ENCODE measurements at places on chromosomes 1 and 21.
A peak's percentile ranks its signal among the peaks of the same experiment; 100 is the strongest.

DNA sequence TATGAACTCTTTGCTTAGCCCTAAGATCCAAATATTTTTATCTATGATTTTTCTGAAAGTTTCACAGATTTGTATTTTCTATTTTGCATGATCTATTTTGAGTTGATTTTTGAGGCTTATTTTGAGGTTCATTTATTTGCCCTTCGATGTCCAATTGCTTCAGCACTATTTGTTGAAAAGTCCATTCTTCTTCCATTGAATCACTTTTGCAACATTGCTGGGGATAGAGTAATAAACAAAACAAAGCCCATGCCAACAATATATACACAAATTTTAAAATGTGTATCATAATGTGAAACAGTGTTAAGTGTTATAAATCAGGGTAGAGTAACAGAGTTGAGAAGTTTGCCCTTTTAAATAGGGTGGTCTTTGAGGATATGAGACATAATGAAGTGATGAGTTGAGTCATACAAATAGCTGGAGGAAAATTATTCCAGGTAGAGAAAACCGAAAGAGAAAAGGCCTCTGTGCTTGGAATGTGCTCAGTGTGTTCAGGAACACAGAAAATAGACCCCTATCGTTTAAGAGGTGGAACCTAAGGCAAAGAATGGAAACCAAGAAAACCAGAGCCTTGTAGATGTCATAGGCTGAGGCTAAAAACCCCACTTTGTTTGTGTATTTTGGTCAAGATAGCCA, 172.7 kb upstream of the NR5A2 start:
- no peak for DNase-seq

- DNase-seq, result no peak
Observed at GRCh38 chr1:243471754-243472745, 216.2 kb downstream of the SDCCAG8 start.

GRCh38 chr1:10908266-10908665, 104.2 kb upstream of the TARDBP start:
- DNase-seq, result no peak

GRCh38 chr1:62057641-62058290, 136.9 kb upstream of the L1TD1 start:
- no peak for DNase-seq

DNA sequence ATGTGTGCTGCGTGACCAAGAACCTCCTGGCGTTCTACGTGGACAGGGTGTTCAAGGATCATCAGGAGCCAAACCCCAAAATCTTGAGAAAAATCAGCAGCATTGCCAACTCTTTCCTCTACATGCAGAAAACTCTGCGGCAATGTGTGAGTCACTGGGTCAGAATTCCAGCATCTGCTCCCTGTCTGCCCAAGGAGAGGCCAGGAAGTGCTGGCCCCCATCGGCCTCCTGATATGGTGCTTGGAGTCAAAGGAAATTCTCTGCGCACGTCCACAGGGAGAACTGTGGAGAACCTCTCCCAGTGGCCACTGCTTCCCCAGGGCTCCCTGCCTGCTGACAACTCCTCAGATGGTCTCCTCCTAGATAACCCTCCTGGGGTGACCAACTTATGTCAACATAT, 25.6 kb upstream of the IL20 start:
- no peak for DNase-seq

DNA sequence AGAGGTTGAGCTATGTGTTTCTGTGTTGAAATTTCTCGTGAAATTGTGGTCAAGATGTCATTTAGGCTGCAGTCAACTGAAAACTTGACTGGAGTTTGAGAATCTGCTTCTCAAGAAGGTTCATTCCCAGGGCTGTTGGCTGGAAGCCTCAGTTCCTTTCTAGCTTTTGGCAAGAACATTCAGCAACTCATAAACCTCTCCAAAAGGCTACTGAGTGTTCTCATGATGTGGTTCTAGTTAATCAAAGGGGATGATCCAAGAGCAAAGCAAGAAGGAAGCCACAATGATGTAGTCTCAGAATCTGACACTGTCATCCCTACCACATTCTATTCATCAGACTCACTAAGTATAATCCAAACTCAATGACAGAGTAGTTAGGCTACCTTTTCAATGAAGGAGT, 66.6 kb downstream of the SPATA6 start:
- DNase-seq, result no peak

GRCh38 chr1:175188936-175189335, 3.6 kb downstream of the KIAA0040 start:
- DNase-seq, result peak; percentile 68

DNA sequence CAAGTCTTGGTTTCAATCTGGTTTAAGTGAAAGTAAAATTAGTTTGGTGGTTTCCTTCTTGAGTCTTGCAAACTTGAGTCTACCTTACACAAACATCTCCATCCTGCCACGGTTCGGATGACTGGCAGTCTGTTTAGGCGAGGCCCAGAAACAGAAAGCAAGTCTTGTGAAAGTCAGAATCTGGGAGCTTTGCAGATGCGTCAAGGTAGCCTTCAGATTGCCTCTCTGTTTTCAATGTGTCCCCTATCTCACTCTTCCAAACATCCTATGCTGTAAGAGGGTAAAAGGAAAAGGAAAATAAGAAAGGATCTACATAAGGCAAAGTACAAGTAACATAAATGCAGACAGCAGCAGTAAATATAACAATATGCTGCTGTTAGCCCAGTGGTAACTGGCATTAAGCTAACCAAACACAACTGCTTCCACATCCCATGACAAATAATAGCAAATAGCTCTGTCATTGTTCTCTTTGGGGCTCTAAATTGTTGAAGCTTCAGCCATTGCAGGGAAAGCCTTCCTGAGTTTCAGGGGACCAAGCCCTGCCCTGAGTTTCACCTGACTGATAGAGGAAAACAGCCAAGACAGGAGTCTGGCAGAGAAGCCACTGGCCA, 26.2 kb upstream of the C1orf105 start:
- DNase-seq, result peak; percentile 78

DNA sequence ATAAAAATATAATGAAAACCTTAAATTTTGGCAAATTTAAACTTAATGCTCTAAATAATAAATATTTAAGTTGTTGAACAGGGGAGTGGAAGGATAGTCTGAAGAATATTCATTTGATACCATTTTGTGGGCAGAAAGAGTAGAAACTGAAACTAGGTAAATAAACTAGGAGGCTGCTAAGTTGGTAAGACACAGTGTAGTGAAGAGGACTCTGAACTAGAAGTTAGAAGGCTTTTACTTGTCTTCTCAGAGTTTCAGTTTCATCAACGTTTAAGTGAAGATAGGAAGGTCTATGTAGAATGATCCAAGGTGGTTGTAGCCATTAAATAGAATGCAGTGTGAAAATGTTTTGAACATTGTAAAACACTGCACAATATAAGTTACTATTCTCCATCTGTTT, 516.9 kb downstream of the AMY1C start:
- DNase-seq, result no peak

DNA sequence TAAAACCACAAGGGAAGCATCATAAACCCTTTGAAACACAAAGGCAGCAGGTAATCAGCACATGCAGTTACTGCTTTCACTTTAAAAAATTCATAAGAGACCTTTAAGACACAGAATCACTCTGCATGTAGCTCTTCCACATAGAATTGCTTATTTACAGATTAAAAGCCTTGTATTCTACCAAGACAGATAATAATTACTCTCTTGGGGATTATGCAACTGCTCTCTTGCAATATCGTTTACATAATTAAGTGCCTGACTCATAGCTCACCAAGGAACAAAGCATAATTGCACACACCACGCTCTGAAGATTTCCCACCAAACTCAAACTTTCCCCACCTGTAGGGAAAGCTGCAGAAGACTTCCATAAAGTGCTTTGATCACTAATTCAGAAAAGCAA, 87.9 kb downstream of the VAV3 start:
- DNase-seq, result no peak

DNA sequence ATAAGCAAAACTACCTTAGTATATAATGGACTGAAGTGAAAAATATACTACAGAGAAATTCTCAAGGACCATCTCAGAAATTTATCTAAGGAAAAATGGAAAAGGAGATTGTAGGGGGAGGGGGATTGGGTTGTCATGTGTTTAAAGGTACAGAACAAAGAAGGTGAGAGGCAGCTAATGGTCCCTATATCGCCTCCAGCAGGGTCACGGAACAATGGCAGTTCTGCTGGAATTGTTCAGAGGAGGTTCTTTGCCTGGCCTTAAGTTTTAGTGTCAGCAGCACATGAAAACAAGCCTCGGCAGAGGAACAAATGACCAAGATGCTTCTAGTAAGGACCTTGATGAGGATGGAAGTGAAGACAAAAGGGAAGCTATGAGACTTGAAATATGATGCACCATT, 42.0 kb upstream of the RGS2 start:
- no peak for DNase-seq

DNA sequence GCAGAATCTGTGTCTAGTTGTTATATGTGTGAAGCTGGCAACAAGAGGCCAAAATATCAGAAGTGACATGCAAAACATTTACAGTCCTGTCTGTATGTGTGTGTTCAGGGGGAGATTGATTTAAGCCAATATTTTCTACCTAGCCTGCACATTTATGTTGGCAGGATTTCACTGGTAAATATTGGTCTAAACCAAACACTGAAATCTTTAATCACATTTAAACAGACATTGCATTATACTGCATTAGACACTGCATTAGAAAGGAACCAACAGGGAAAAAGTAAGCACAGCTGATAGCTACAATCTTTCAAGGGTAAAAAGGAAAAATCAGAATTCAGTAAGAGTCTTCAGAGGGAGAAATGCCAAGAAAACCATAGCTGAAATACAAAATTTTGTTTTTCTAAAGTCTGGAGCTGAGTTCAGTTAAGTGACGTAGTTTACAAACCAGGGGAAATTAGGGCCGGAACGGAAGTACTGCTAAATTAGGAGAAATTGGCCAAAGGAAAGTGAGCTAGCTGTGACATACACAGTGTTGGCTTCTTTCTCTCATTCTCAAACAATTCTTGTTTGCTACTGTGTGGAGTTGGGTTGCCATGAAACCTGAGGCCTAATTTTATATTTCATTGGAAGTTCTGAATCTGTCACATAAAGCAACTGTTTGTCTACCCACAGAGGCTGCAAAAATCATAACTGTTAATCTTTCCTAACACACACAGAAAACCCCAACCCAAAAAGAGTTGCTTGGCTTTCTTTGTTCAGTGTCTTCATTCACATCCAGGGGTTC, 217.3 kb upstream of the SGIP1 start:
- peak; percentile 38 for DNase-seq

DNA sequence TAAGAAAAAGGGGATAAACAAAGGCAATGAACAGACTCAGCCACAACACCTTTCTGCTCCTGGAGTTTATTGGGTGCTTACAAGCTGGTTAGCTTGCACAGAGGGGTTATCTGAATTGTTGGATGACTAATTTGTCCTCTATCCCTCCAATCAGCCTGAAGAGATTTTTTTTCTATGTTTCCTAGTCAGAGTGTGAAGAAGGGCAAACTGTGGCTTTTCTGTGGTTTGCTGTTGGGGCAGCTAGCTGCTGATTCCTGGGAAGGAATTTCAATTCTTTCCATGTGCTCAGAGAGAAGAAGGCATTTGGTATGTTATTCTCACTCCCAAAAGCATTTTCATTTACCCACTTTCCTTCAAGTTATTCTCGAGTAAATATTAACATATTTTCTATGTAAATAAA, 48.6 kb downstream of the PCP4 start:
- DNase-seq, result no peak

DNA sequence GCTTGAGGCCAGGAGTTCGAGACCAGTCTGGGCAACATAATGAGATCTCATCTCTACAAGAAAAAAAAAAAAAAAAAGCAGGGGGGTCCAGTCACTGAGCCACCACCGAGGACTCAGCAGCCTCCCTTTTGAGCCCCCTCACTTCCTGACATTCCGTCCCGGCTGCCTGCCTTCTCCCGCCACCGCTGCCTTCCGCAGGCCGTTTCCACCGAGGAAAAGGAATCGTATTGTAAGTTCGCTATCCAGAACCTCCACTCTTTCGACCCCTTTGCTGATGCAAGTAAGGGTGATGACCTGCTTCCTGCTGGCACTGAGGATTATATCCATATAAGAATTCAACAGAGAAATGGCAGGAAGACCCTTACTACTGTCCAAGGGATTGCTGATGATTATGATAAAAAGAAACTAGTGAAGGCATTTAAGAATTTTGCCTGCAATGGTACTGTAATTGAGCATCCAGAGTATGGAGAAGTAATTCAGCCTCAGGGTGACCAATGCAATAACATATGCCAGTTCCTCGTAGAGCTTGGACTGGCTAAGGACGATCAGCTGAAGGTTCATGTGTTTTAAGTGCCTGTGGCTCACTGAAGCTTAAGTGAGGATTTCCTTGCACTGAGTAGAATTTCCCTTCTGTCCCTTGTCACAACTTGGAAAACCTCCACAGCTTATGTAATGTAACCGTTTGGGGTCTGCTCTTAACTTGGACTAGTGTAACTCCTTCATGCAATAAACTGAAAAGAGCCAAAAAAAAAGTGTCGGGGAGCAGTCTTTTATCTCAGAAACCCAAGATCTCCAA, 55.6 kb downstream of the GLUL start:
- no peak for DNase-seq

- no peak for DNase-seq
Observed at GRCh38 chr1:50352428-50352827, 70.8 kb downstream of the DMRTA2 start.

DNA sequence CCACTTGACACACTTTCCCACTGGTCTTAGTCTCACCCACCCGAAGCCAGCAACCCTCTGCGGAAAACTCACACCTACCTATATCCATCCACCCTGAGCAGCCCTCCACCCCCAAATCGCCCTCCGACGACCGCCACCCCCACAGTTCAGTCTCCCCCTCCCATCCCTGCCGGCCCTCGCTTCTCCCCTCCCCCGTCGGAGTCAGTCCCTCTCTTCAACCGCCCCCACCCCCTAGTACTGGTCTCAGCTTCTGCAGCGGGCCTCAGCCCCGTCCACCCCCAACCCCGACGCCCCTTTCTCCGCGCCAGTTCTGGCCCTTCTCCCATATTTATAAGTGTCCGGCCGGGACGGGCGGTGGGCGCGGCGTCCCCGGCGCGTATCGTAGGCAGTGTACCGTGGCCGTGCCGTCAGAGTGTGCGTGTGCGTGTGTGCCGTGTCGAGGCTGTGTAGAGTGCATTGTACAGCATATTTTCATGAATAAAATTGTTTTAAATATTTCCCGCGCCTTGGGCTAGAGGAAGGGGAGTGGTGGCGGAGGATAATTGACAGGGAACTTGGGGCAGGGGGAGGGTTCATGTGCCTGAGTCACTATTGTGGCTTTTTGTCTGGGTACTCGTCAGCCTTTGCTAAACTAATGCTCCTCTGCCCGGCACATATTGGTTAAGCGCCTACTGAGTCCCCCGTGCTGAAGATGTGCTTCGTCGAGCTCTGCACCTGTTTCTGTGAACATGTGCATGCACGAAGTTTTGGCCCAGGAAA, 22.0 kb downstream of the FOXO6 start:
- peak; percentile 41 for DNase-seq

- no peak for DNase-seq
Observed at GRCh38 chr21:36516281-36516680, 36.4 kb upstream of the CLDN14 start.

DNA sequence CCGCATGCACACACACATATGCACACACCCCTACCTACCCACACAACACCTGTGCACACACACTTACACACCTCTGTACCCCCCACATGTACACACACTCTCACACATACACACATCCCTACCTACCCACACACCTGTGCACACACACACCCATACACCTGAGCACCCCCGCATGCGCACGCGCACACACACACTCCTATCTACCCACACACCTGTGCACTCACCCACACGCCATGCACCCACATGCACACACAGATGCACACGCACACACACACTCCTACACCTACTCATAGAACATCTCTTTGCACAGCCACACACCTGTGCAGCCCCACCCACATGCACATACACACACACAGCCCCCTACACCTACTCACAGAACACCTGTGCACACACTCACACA, 15.5 kb upstream of the PADI2 start:
- no peak for DNase-seq

All from CD4-positive, alpha-beta T cell treated with Interleukin-17A for 1 hour (primary cell).